ENCODE measurements at places on chromosomes 7 and 10. TPM values are rescaled to one million over a fixed set of nuclear protein-coding genes. Genes with fewer than 3 reads are reported as not detected.

The NEUROD6 gene
- not detected for total RNA-seq

The KCNMA1 gene
- 55.6 TPM for total RNA-seq

The PNLIPRP1 gene
- not detected for total RNA-seq

The IGF2BP3 gene
- 1.1 TPM for total RNA-seq
